ENCODE measurements at places on chromosomes 1 and 21. TPM values are rescaled to one million over a fixed set of nuclear protein-coding genes. Genes with fewer than 3 reads are reported as not detected.

The TARBP1 gene
- total RNA-seq, result 22.9 TPM

The CD2 gene
- not detected for total RNA-seq

The PRAMEF15 gene
- total RNA-seq, result not detected

The GNAT2 gene
- total RNA-seq, result 0.33 TPM

The MSH4 gene
- 0.33 TPM for total RNA-seq

The ARHGAP30 gene
- not detected for total RNA-seq

The BMP8A gene
- 0.33 TPM for total RNA-seq

The GNAI3 gene
- 14.9 TPM for total RNA-seq

The EFCAB14 gene
- total RNA-seq, result 69.3 TPM

The PTPRU gene
- total RNA-seq, result 32.7 TPM

The ANKRD45 gene
- total RNA-seq, result not detected

Measured in smooth muscle cell of the pulmonary artery (primary cell).